ENCODE measurements at places on chromosomes 3 and 15.

GRCh38 chr3:45972534-45973402 is 22.9 kb downstream of the FYCO1 start:
- peak; percentile 90 for ATAC-seq

GRCh38 chr3:7272203-7272602 is 411.3 kb downstream of the GRM7 start:
- ATAC-seq: no peak

GRCh38 chr3:99967796-99968195 is 146.5 kb downstream of the FILIP1L start:
- ATAC-seq: peak; percentile 69

DNA sequence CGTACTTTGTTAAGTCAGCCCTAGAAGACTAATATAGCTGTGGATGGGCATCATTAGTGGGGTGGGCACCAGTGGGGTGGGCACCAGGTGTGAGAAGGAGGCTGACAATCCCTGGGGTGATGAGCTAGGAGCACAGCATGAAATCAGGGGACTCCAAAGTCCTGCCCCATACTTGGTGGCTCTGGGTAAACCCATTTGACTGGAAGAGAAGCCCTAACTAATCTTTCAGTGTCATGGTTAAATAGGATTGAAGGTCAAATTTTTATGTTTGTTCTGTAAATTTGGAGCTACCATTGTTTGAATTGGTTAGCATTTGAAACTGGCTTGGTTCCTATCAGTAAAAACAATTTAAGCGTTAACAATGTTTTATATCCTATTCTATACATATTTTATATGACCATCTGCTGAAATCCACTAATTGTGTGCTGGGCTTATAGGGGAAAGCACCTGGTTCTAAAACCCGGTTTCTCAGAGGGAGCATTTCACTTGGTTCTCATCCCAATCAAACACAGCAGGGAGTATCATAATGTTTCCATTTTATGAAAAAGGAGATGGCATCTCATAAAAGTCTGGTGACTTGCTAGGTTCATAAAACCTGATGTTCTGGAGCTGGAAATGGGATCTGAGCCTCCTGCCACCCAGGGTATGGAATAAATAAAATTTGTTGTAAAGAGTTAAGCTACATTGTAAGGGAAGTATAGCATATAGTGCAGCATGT is 87.7 kb upstream of the HACD2 start:
- ATAC-seq: no peak

- peak; percentile 45 for ATAC-seq
Measured at GRCh38 chr3:48949376-48949717, 30.7 kb downstream of the ARIH2 start.

GRCh38 chr15:39474657-39475056 is 106.2 kb upstream of the THBS1 start:
- ATAC-seq: no peak

- ATAC-seq: no peak
Measured at GRCh38 chr15:90761629-90762028, 44.5 kb downstream of the BLM start.

DNA sequence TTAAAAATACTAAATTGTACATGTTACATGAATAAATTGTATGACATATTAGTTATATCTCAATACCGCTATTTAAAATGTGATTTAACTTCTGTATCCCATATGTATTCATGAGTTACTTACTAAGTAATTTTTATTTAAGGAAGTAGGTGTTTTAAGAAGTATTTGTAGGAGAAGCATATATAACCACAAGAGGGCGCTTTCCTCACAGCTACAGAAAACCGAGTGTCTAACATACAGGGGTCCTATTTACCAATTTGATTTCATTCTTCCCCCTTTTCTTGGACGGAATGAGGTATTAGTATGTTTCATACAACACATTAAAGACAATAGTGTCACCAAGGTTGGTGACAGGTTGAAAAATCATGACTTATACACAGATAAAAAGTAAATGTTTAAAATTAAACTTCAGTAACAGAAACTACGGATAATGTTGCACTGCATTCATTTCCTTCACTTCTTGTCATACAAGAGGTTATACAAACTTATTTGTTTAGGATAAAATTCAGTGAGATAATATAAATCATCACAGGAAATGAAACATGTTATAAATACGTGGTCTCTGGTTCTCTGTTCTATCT is 253.6 kb downstream of the MAGI1 start:
- no peak for ATAC-seq

GRCh38 chr3:11214451-11214978 is 57.7 kb upstream of the ATG7 start:
- ATAC-seq: no peak

DNA sequence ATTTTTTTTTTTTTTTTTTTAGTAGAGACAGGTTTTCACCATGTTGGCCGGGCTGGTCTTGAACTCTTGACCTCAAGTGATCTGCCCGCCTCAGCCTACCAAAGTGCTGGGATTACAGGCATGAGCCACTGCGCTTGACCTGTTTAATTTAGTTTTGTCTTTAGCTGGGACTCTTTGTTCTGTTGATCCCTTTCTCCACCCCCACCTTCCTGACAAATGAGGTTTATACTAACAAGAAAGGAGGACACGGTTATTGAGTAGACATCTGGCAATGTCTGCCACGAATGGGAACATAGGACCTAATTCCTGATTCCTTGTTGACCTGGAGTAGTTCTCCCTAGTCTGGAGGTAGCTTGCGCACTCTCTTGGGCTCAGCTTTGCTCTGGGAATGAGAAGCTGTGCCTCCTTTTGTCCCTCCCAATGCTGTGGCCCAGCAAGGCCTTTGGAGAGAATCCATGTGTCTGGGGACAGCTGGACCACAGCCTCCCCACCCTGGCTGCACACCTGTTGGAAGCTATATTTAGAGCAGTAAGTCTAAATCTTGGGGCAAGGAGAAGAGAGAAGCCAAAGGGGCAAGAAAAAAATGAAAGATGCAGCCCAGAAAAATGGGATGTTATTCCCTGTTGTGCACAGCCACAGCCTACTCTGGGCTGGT is 53.2 kb upstream of the ADPGK start:
- ATAC-seq: no peak

- ATAC-seq: no peak
Measured at GRCh38 chr15:89909611-89910010, 3.1 kb downstream of the ARPIN start.

DNA sequence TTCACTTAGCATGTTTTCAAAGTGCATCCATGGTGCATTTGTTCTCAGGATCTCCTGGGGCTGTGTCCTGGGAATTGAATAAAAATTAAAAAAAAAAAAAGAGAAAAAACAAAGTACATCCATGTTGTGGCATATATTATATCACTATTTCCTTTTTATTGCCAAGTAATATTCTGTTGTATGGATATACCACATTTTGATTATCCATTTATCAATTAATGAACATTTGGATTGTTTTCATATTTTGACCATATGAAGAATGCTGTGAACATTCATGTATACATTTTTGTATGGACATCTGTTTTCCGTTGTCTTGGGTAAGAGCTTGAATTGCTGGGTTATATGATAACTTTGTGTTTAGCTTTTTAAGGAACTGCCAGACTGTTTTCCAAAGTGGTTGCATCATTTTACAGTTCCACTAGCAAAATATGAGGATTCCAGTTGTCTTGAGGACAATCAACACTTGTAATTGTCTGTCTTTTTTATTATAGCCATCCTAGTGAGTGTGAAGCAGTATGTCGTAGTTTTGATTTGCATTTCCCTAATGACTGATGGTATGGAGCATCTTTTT is 44.5 kb downstream of the CTDSPL2 start:
- no peak for ATAC-seq

GRCh38 chr3:168162172-168162571 is 66.4 kb upstream of the GOLIM4 start:
- no peak for ATAC-seq

GRCh38 chr15:21270474-21270873 is 169.8 kb downstream of the POTEB3 start:
- ATAC-seq: no peak

- no peak for ATAC-seq
Measured at GRCh38 chr3:19742935-19743334, 191.1 kb downstream of the EFHB start.

- ATAC-seq: no peak
Measured at GRCh38 chr3:29731050-29731449, 450.2 kb downstream of the RBMS3 start.

DNA sequence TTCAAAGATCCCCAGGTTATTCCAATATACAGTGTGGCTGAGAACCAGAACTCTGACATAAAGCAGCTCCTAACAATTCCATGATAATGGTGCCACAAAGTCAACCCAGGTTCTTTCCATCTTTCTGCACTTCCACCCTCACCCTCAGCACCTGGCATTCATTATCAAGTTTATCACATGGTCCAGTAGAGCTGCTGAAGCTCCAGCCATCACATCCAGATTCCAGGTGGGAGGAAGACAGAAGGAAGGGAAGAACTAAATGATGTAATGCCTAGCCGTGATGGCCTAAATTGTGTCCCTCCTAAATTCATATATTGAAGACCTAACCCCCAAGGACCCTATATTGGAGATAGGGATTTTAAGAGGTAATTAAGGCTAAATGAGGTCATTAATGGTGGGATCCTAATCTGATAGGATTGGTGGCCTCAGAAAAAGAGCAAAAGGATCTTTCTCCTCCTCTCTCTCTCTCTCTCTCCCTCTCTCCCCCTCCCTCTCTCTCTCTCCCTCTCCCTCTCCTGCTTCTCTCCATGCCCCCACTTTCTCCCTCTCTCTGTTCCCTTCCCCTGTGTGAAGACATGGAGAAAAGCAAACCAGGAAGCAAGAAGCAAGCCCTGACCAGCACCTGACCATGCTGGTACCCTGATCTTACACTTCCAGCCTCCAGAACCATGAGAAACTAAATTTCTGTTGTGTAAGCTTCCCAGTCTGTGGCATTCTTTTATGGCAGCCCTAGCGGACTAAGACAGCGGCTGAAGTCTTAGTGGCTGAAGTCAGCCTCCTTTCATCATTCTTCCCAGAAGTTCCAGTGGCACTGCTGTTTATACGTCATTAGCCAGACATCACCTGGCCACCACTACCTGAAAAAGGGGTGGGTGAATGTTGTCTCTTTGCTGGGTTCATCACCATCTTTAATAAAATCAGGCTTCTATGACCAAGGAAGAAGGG is 369.7 kb upstream of the PROK2 start:
- no peak for ATAC-seq

DNA sequence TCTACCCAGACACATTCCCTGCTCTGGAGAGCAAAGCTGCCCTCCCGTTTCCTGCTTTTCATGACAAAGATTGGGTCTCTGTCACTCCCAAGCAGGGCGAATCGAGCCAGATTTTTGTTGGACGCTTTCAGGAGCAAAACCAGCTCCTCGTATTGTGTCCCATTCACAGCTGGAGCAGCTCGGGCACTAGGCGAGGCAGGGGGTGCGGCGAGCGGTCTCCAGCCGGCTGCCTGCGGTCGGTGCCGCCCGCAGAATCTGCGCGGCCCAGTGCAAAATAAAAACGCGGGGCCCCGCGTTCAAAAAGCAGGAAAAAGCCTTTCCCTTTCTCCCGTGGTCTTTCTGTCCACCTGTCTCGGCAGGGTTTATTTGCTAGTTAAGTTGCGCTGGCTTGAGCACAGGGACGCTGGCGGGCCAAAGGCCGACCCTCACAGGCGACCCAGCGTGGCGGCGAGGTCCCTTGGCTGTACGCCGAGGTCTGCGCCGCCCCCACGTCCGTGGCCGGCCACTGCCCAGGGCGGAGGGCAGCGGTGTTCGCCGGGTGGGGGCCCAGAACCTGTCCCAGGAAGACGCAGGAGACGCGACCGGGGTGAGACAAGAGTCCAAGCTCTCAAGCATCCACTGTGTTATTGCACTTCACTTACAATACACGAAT is 71.2 kb downstream of the CYP19A1 start:
- peak; percentile 33 for ATAC-seq

DNA sequence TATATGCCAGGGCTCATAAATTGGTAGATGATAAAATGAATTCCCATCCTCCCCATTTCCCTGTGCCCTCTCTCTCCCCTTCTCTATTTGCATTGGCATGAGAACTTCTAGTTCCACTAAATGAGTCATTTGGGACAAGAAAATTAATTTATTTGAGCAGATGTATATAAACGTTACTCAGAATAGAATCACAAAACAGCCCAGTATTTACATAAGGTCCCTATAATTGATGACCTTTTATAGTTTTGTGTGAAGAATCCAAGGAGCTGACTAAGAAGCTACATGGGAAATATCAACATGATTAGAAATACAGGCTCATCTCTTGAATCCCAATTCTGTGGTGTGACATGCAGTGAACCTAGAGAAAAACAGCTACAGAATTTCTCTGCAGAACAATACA is 617.7 kb upstream of the NR2F2 start:
- no peak for ATAC-seq

GRCh38 chr15:42057799-42058646 is 36.3 kb downstream of the PLA2G4D start:
- peak; percentile 66 for ATAC-seq

- ATAC-seq: no peak
Measured at GRCh38 chr3:58612830-58613229, 35.6 kb upstream of the FAM107A start.

DNA sequence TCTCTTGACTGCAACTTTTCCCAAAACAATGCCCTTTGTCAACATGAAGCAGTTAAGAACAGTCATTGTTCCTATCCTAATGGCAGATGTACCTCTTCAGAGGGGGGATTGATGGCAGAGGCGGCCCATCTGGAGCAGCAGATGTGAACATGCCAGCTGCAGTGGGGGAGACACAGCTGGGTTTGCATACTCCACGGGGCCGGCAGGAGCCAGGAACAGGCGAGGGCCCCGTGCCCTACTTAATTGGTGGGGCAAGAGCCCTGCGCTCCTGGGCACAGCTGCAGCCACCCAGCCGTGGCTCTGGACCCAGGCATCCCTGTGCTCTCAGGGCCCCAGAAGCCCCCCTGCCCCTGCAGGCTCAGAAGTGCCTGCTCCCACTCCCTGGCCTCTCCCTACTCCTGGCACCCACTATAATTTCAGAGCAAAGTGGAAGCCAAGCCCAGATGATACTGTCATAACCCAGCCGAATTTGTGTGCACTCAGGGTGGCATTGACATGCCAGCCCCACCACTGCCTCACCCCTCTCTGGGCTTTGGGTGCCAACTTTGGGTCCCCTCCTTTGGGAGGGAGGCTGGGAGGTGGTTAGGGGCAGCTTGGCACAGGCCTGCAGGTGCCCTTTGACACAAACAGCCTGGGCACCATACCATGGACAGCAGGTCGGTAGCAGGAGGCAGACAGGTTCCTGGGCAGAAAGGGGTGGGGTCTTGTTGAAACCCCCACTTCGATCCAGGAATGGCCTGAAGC is 34.6 kb downstream of the ROPN1B start:
- no peak for ATAC-seq

GRCh38 chr3:149432149-149432548 is 42.3 kb upstream of the TM4SF4 start:
- ATAC-seq: no peak

GRCh38 chr15:80773122-80773551 is 6.0 kb upstream of the CEMIP start:
- no peak for ATAC-seq

- no peak for ATAC-seq
Measured at GRCh38 chr3:128094295-128095151, 29.1 kb downstream of the RUVBL1 start.

- peak; percentile 45 for ATAC-seq
Measured at GRCh38 chr3:36868614-36869436, 76.0 kb downstream of the TRANK1 start.

DNA sequence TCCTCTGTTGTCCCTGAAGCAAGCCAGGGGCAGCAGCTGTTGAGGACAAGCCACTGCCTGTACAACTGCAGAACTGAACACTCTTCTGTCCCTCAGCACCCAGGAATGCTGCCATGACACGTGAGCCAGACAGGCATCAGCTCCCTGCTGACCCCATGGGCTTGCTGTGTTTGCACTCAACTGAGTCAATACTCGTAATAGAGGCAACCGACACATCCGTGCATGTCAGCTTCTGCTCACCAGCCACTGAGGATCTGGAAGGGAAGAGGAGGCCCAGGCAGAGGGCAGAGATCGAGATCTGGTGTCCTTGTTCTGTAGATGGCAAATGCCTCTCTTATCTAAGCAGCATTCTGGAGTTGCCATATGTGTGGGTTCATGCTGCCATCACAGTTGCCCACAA is 54.3 kb upstream of the SEC61A1 start:
- peak; percentile 41 for ATAC-seq

Measured in esophagus mucosa (tissue), 1 donor.